Astrocyte of the spinal cord (primary cell): ENCODE measurements at places on chromosomes 7 and 10.
A peak's percentile ranks its signal among the peaks of the same experiment; 100 is the strongest.

GRCh38 chr10:124071141-124071540, 22.3 kb downstream of the CHST15 start:
- DNase-seq: no peak

- DNase-seq: peak; percentile 16
Observed at GRCh38 chr10:24156686-24157085, 52.3 kb upstream of the KIAA1217 start.

GRCh38 chr7:99910976-99911375, 8.4 kb downstream of the TRIM4 start:
- DNase-seq: no peak

DNA sequence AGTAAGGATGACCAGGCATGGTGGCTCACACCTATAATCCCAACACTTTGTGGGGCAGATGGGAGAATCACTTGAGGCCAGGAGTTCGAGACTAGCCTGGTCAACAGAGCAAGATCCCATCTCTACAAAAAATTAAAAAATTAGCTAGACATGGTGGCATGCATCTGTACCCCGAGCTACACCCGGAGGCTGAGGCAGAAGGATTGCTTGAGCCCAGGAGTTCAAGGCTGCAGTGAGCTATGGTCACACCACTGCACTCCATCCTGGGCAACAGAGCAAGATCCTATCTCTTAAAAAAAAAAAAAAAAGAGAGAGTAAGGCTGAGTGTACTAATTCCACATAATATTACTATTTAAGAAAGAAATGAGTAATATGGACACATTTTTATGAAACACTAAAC, 3.8 kb downstream of the P4HA1 start:
- no peak for DNase-seq

DNA sequence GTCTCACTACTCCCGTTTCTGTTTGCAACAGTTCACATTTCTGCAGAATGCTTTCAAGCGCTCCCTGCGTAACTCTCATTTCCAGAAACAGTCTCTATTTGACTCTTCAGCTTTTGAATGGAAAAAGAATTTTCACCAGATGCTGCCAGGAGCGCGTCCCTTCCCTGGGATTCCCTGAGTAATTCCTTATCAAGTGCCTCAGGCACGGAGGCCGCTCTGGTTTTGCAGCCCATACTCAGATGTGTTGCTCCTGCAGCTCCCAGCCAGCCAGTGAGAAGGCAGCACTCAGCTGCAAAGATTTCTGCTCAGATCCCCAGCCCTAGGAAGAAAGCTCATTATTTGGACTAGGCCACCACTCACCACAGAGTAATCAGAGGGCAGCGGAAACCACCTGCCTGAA, 161.1 kb upstream of the CHST15 start:
- DNase-seq: no peak

- no peak for DNase-seq
Observed at GRCh38 chr10:27454837-27455236, 49.3 kb upstream of the RAB18 start.

GRCh38 chr10:81961451-81962184, 86.6 kb downstream of the NRG3 start:
- DNase-seq: no peak

DNA sequence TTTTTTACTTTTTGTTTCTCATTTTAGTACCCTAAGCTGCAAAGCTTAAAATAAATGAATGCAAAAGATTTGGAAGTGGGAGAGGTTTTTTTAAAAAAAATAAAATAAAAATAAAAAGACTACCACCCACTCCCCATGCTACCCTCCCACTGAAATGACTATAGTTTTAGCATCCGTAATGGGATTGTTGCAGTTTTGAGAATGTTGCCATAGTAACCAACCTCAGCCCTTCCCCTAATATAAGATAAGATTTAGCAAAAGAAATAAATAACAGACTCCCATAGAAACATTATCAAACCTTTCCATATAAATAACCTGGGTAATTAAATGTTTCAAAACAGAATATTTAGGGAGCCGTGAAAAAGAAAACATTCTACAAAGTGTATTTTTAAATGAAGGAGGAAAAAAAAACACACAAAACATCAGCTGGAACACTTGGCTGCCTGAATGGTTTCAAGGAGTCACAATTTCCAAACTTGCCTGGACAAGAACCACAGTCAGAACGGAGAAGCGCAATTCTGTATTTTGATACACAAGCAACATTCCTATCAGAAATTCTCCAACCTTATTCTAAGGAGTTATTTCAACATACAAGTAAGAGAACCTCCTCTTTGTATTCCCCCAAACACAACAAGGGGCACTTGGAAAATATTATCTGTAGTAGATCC, 57.4 kb downstream of the DGKI start:
- DNase-seq: no peak

DNA sequence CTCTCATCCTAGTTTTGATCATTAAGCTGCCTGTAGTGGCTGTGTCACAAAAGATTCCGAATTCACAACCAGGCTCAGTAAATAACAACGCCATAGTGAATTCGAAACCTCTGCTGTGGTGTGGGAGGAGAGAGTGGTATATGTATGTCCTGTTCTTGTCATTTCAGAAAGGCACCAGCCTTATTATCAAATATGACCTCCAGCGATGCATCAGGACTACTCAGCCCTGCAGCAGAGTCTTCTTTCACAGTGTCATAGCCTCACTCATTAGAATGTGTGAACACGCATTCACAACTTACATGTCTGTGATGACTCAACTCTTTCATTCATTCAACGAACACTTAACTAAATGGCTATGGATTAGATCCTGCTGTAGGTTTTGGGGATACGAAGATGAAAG, 15.3 kb downstream of the AOC1 start:
- no peak for DNase-seq

DNA sequence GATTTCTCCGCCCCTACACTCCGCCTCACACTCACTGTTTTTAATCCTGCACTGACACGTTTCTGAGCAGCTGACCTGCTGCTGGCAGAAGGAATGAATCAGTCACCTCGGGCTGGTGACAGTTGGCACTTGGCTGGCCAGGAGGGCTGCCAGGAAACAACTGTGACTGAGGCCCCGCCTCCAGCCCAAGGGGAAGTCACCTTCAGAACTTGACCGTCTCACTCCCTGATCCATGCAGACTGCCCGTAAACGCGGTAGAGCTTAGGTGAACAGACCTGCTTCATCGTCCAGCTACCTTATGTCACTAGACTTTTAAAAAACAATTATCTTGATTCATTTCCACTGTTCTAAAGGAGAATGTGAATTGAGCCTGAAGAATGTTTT, 107.5 kb downstream of the DOCK1 start:
- peak; percentile 28 for DNase-seq
